ENCODE measurements at places on chromosomes 12 and 14. TPM values are rescaled to one million over a fixed set of nuclear protein-coding genes. Genes with fewer than 3 reads are reported as not detected.

DNA sequence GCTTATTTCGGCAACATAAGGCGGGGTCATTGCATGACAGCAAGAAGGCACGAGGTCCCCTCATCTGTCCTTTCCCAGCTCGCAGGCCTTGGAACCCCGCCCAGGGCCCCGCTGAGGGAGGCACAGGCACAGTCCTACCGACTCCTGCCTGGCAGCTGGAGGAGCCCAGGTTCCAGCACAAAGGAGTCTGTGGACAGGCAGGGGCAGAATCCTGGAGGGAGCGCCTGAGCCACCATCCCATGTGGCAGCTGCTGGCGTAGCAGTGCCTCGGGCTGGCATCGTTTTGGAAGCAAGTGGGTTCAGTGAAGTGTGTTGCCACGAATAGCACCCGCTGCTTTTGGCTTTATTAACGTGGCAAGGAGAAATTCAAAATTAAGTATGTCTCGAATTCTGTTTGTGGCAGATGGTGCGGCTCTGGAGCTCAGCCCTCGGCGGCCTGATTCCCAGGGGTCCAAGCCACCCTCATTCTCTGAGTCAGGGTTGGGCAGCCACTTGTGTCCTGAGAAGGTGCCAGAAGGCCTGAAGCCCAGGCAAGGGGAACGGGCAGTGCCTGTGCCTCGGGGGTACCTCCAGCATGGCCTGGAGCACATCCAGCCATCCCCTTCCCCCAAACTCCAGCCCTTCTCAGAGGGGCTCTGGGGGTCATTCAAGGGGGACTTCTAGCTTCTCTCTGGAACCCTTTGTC is 35.9 kb downstream of the SLC8B1 start:
- DNase-seq: peak; percentile 71

- no peak for DNase-seq
Measured at GRCh38 chr14:98960617-98961013, 311.4 kb downstream of the BCL11B start.

- DNase-seq: no peak
Measured at GRCh38 chr14:91041450-91041849, 19.0 kb downstream of the RPS6KA5 start.

GRCh38 chr12:51961834-51962233 is 10.3 kb downstream of the ACVR1B start:
- DNase-seq: no peak

DNA sequence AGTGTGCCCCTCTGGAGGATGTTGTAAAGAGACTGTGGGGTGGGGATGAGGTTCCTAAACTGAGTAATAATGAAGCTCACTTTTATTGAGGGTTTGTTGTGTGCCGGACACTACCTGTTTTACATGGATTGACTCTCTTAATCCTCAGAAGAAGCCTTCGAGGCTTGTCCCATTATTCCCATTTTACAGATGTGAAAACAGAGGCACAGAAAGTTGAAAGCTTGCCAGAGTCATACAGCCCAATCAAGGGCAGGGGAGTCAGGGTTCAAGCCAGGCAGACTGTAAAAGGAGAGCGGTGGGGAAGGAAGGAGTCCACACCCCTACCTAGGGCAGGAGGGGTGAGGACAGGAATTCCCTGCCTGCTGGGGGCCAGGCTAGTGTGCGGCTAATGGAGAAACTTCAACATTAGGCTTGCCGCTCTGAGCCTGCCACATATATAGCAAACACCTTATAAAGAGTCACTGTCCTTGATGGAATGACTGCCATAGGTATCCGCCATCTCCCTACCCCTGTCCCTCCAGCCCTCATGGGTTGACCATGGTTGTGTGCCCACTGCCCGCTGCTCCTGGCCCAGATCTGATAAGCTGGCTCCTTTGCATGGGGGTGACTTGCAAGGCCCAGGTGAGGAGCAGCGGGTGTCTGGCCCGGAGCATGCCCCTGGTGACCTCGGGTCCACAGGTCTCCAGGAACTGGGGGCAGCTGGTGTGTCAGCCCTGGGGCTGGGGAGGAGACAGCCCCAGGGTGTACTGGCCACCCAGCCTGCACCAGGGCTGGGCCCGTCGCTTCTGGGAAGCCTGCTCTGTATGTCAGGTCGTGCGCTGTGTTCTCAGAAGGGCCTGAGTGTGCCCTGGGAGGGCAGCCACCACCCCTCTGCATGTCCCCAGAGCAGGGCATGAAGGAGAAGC is 12.2 kb downstream of the ORAI1 start:
- no peak for DNase-seq

The SLC38A4 gene
- 0.52 TPM for total RNA-seq

DNA sequence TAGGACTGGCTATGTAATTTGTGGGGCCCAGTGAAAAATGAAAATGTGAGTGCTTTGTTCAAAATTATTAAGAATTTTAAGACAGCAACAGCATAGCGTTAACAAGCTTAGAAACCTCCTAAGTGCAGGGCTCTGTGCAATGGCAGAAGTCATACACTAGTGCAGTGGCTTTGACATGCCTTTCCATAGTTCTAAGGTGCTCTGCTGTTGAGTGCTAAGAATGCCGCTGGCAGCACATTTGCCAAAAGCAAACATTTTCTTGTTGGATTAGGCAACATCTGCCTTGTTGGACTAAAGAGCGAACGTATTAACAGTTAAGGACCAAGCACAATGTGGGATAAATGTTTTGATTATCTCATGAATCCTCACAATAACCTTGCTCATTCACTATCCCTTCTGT is 244.9 kb upstream of the PDE3A start:
- DNase-seq: no peak

The PZP gene
- 0.68 TPM for total RNA-seq

DNA sequence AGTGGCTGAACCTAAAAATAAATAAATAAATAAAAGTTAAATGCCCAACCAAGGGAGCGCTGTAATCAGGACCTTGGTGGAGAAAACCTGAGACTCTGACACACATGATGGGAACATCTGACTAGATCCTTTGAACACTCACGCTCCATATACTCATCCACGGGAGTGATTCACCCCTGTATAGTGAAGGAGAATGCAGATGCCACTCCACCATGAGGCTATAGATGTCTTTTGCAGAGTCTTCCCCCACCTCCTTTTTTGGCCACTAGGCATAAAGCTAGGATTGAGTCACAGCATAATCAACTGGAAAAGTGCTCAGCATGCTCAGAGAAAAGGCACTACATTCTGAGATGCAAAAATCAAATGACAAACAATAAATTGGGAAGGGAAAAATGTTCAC is 19.0 kb downstream of the ADAM20 start:
- DNase-seq: no peak

The HHIPL1 gene
- 2.1 TPM for total RNA-seq

- DNase-seq: no peak
Measured at GRCh38 chr12:50927356-50927755, 25.0 kb upstream of the HIGD1C start.

The PRH1 gene
- total RNA-seq: 3.2 TPM

GRCh38 chr12:43277651-43278540 is 274.1 kb downstream of the ADAMTS20 start:
- DNase-seq: no peak

GRCh38 chr12:47121146-47121545 is 41.4 kb upstream of the AMIGO2 start:
- DNase-seq: no peak

DNA sequence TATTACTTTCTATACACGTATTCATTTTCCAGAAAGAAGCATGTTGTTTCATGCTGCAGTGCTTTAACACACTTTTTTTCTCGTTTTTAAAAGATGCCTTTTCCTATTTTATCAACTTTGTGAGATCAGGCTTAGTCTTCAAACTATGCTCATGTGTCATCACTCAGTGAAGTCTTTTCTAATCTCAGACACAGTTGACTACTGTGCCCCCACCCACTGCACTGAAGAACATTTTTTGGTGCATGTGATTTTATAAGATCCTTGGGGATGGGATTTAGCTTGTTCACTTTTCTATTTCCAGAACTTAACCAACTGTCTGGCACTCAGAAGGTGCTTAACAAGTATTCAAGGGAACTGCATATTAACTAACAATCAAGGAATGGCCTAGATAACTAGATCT is 85.5 kb downstream of the CDK17 start:
- DNase-seq: no peak

DNA sequence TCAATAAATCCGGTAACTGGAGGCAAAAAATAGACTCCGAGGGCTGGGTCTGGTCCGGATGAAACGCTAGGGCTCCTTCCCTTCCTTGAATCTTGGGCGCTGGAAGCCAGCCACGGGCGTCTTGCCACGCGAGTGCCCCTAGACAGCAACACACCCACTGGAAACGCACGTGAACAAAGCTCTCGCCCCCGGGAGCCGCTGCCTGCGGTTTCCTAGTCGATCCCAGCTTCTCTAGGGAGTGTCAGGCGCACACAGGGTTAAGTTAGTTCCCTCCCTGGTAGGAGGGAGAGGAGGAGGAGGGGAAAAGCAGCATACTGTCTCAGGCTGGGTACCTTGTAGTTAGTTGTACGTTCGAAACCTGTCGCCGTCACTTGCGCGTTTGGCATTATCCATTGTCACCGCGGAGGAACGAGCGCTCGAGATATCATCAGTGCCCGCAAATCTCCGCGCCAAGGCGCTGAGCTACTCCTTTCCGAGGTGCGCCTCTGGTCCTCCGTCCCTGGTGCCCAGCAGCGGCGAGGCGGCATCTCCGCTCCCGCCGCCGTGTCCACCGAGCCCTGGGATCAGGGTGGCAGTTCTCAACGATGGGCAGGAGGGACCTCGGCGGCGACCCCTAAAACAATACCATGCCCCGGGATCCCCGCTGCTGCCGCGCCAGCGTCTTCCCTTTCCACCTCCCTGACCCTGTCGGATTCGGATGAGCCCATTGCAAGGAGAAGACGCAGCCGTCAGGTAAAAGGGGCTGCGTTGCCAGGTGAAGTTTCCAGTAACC is at the start of gene FLRT2:
Gene FLRT2, plus strand, starts transcription at position 342 of the 772 bp plus-strand sequence. CDS start 91,371 bp downstream, outside the sequence.
- peak; percentile 74 for DNase-seq

The JDP2 gene
- total RNA-seq: 32.7 TPM

GRCh38 chr14:50603565-50603964 is 43.6 kb downstream of the ATL1 start:
- DNase-seq: no peak

The STRN3 gene
- 48.6 TPM for total RNA-seq

GRCh38 chr12:121800694-121801594 is 2.9 kb upstream of the SETD1B start:
- DNase-seq: peak; percentile 86

DNA sequence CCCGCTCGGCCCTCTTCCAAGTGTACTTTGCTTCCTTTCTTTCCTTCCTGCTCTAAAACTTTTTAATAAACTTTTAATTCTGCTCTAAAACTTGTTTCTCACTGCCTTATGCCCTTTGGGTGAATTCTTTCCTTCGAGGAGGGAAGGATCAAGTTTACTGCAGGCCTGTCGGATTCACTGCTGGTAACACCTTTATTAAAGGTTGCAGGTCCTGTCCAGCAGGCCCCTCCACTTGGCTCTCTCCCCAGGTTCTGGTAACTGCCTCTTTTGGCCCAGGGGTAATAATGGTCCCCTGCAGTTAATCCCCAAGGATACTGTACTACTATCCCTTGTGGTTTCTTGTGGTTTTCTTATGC is 152.7 kb upstream of the EEA1 start:
- no peak for DNase-seq

- DNase-seq: no peak
Measured at GRCh38 chr12:2633176-2633824, 161.5 kb upstream of the FKBP4 start.

- DNase-seq: no peak
Measured at GRCh38 chr14:93830753-93831461, 42.6 kb upstream of the PRIMA1 start.

The PLEKHG3 gene
- 29.4 TPM for total RNA-seq

GRCh38 chr12:62618930-62619329 is 152.3 kb downstream of the MON2 start:
- no peak for DNase-seq

The MARCHF9 gene
- 11.7 TPM for total RNA-seq

The CLEC14A gene
- 47.4 TPM for total RNA-seq

- DNase-seq: no peak
Measured at GRCh38 chr14:104999361-104999760, 13.8 kb downstream of the CLBA1 start.

GRCh38 chr14:39491134-39491571 is 58.9 kb upstream of the FBXO33 start:
- DNase-seq: no peak

- no peak for DNase-seq
Measured at GRCh38 chr14:77914073-77914721, 114.3 kb downstream of the ADCK1 start.

The CELA1 gene
- total RNA-seq: not detected

GRCh38 chr12:2408262-2408661 is 355.5 kb downstream of the CACNA1C start:
- DNase-seq: no peak

GRCh38 chr12:113893221-113893620 is 72.9 kb downstream of the RBM19 start:
- no peak for DNase-seq

DNA sequence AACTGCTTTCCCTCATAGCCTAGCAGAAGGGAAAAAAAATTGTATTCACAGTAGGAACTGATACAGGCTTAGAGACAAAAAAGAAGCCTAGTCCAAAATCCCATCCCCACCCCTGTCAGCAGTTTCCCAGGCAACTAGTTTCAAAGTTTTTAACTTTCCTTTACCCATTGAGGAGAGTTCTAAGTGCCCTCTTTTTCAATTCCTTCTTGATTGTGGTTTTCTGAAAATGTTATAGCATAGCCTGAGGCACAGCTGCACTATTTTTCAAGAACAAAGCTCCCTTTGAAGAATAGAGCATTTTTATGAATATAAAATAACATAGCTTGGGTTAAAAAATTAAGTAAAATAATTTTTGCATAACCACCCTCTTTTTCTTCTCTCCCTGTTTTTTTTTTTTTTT is 81.6 kb downstream of the IPO8 start:
- no peak for DNase-seq

DNA sequence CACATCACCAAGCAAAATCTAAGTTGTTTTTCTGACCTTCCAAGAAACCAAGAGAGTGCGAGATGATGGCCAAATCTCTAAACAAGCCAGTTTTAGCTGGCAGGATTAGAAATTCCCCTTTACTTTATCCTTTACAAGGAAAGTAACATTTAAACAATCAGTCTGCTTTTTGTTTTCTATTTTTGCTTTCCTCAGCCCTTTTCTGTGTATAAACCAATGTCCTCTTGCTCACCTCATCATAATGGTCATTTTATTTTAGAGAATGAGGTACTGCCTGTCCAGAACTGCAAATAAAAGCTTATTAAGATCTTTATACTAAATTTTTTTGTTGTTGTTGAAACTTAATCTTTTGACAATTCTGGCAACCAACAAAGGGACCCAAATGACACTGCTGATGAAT is 442.4 kb upstream of the GARIN6 start:
- DNase-seq: no peak

The ATF7 gene
- 34.7 TPM for total RNA-seq

- DNase-seq: no peak
Measured at GRCh38 chr12:78002878-78003277, 172.2 kb downstream of the NAV3 start.

- DNase-seq: no peak
Measured at GRCh38 chr12:28456934-28457710, 266.9 kb downstream of the CCDC91 start.

GRCh38 chr12:68420225-68421010 is 88.3 kb upstream of the MDM1 start:
- DNase-seq: peak; percentile 24

GRCh38 chr12:58252914-58253313 is 311.5 kb downstream of the ATP23 start:
- no peak for DNase-seq

The OR4Q3 gene
- total RNA-seq: not detected

- peak; percentile 49 for DNase-seq
Measured at GRCh38 chr12:106205208-106206069, 42.4 kb downstream of the CKAP4 start.

GRCh38 chr12:13206560-13206897 is 10.0 kb downstream of the EMP1 start:
- DNase-seq: no peak

The DENND5B gene
- total RNA-seq: 28.7 TPM

GRCh38 chr12:46920499-46920898 is 94.7 kb upstream of the SLC38A4 start:
- DNase-seq: no peak

GRCh38 chr12:121804417-121805111 is 755 bp downstream of the SETD1B start:
- DNase-seq: peak; percentile 43
